PC-9 (cell line): ENCODE measurements at places on chromosomes 6 and 20. TPM values are rescaled to one million over a fixed set of nuclear protein-coding genes. Genes with fewer than 3 reads are reported as not detected.
A peak's percentile ranks its signal among the peaks of the same experiment; 100 is the strongest.

DNA sequence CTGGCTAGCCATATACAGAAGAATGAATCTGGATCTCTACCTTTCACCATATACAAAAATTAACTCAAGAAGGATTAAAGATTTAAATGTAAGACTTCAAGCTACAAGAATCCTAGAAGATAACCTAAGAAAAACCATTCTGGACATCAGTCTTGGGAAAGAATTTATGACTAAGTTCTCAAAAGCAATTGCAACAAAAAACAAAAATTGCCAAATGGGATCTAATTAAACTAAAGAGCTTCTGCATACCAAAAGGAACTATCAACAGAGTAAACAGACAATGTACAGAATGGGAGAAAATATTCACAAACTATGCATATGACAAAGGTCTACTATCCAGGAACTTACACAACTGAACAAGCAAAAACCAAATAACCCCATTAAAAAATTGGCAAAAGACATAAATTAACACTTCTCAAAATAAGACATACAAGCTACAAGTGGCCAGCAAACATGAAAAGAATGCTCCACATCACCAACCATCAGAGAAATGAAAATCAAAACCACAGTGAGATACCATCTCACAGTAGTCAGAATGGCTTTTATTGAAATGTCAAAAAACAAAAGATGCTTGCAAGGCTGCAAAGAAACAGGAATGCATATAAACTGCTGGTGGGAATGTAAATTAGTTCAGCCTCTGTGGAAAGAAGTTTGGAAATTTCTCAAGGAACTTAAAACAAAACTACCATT lies 66.8 kb upstream of the RSPO3 start:
- no peaks in the 10 kb centered on the region for H3K36me3 ChIP-seq
- H3K27me3 ChIP-seq: no peaks in the 10 kb centered on the region
- no peak overlapping the region for H3K27ac ChIP-seq
- H3K4me1 ChIP-seq: peaks cover 12% of the 10 kb centered on the region; the same call in 1 of the 2 replicates
- DNase-seq: no peak

GRCh38 chr6:14371530-14371929 lies 254.0 kb downstream of the CD83 start:
- H3K36me3 ChIP-seq: no peaks in the 10 kb centered on the region
- no peaks in the 10 kb centered on the region for H3K27me3 ChIP-seq
- H3K4me3 ChIP-seq: no peak overlapping the region
- no peak for DNase-seq
- H3K4me1 ChIP-seq: no peaks in the 10 kb centered on the region

DNA sequence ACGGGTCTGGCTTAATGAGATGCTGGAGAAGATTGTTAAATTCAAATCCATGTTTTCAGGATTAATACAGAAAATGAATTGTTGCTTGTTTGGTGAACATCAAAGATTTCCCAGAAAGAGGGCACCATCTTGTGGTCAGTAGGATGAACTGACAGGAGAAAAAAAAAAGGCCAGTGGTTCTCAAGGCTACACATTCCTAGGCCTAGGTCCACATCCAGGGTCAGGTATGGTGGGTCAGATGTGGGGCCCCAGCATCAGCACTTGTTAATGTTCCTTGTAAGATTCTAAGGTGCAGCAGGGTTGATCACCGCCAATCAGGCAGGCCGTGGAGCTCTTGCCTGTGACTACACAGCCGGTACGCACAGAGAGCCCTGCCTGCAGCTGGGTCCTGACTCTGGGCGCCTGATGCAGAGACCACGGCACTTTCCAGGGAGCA lies 34.0 kb upstream of the FOXO3 start:
- H3K4me1 ChIP-seq: no peaks in the 10 kb centered on the region
- H3K4me3 ChIP-seq: no peak overlapping the region
- H3K27me3 ChIP-seq: no peaks in the 10 kb centered on the region
- H3K36me3 ChIP-seq: no peaks in the 10 kb centered on the region
- no peak overlapping the region for H3K27ac ChIP-seq

GRCh38 chr6:11538052-11538818 lies 686 bp downstream of the TMEM170B start:
- no peaks in the 10 kb centered on the region for H3K27me3 ChIP-seq
- DNase-seq: peak; percentile 8
- peak overlapping the region; percentile 60 for H3K4me3 ChIP-seq
- no peaks in the 10 kb centered on the region for H3K36me3 ChIP-seq

- H3K27me3 ChIP-seq: no peaks in the 10 kb centered on the region
- H3K4me1 ChIP-seq: no peaks in the 10 kb centered on the region
- H3K27ac ChIP-seq: no peak overlapping the region
- no peak for DNase-seq
- H3K36me3 ChIP-seq: peaks cover 52% of the 10 kb centered on the region
- H3K4me3 ChIP-seq: no peak overlapping the region
Measured at GRCh38 chr6:17673543-17674254, 33.0 kb downstream of the NUP153 start.

DNA sequence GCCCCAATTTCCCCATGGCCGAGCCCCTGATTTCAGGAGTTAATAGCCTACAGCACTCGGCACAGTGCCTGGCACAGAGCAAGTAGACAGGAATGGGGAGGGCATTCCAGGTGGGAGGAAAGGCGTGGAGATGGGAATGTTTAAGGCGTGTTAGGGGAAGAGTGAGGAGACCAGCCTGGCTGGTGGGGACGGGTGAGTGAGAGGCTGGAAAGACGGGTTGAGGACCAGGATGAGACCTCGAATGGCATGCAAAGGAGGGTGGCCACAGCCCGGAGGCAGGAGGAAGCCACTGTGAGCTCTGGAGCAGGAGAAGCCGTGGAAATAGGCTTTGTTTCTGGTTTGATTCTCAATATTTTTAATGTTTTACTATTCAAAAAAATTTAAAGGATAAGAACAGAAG lies 49.5 kb downstream of the CEBPB start:
- H3K36me3 ChIP-seq: no peaks in the 10 kb centered on the region
- peak overlapping the region; percentile 59 for H3K27ac ChIP-seq
- peaks cover 96% of the 10 kb centered on the region for H3K4me1 ChIP-seq
- no peak overlapping the region; the same call in 1 of the 2 replicates for H3K4me3 ChIP-seq

GRCh38 chr6:33699739-33700138 lies 11.8 kb downstream of the UQCC2 start:
- H3K4me3 ChIP-seq: no peak overlapping the region
- H3K27me3 ChIP-seq: no peaks in the 10 kb centered on the region
- no peak overlapping the region for H3K27ac ChIP-seq
- H3K4me1 ChIP-seq: 0 out of 2 replicates have a peak, but pooled peaks cover 2% of the 10 kb centered on the region
- H3K36me3 ChIP-seq: peaks cover 15% of the 10 kb centered on the region
- no peak for DNase-seq

DNA sequence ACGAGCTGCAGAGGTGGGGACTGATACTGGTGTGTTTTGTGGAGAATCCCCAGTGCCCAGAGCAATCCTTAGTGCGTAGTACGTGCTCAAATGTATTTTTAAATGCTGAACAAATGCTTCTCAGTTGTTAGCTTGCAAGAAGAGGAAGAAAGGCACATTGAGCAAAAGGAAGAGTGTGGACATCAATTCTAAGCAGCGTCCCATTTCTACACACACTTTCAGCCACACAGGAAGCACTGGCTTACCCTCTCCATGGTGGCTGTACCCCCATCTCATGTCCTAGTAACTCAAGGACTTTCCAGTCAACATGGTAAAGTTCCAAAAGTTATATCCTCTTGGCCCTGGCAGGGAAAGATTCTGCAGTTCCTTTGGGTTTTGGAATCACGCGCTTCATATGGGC lies 98.8 kb upstream of the NXT1 start:
- DNase-seq: no peak
- H3K4me3 ChIP-seq: no peak overlapping the region
- H3K27me3 ChIP-seq: peaks cover 25% of the 10 kb centered on the region
- H3K4me1 ChIP-seq: no peaks in the 10 kb centered on the region
- H3K36me3 ChIP-seq: no peaks in the 10 kb centered on the region
- no peak overlapping the region for H3K27ac ChIP-seq

- H3K27me3 ChIP-seq: no peaks in the 10 kb centered on the region
- H3K27ac ChIP-seq: no peak overlapping the region
- H3K36me3 ChIP-seq: no peaks in the 10 kb centered on the region; the same call in 1 of the 2 replicates
- H3K4me3 ChIP-seq: no peak overlapping the region
- DNase-seq: no peak
Measured at GRCh38 chr6:169604076-169604475, 97.8 kb downstream of the WDR27 start.

DNA sequence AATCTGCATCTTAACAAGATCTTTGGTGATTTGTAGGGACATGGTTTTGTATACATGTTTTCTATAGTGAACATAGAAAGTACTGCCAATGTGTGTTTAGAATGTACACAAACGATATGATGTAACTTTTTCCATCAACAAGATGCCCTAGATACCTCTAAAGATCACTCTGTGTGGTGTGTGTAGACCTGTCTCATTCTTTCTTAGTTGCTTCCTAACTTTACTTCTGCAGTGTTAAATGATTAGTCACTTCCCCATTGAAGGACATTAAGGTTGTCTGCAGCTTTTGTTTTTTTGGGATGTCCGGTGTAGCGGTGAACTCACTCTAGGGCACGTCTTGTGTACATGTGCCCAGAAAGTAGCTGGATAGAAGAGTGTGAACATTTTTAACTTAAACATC lies 35.9 kb downstream of the CDYL start:
- no peak overlapping the region for H3K4me3 ChIP-seq
- H3K27ac ChIP-seq: no peak overlapping the region
- H3K4me1 ChIP-seq: no peaks in the 10 kb centered on the region

- no peak within 1 kb of the TSS for H3K27ac ChIP-seq
- no peak within 1 kb of the TSS for H3K4me3 ChIP-seq
- peak; percentile 68 for DNase-seq
- no peaks in the 10 kb centered on the region for H3K36me3 ChIP-seq
- no peaks in the 10 kb centered on the region for H3K27me3 ChIP-seq
Measured at GRCh38 chr20:36541227-36541767, at the start of gene MYL9. Gene MYL9, plus strand, starts transcription at chr20:36541519. Its CDS starts 3,366 bp downstream, at chr20:36544885.

GRCh38 chr6:106087548-106088325 lies 1.6 kb downstream of the PRDM1 start:
- H3K4me1 ChIP-seq: peaks cover 43% of the 10 kb centered on the region
- peak overlapping the region; percentile 78 for H3K4me3 ChIP-seq
- H3K27ac ChIP-seq: 0 out of 2 replicates have a peak overlapping the region, but pooled peaks have one; percentile 19
- peak; percentile 17 for DNase-seq
- H3K27me3 ChIP-seq: no peaks in the 10 kb centered on the region

GRCh38 chr6:79070206-79070825 lies 7.7 kb downstream of the PHIP start:
- DNase-seq: no peak
- H3K4me3 ChIP-seq: no peak overlapping the region
- no peak overlapping the region for H3K27ac ChIP-seq
- H3K36me3 ChIP-seq: peaks cover 6% of the 10 kb centered on the region; the same call in 1 of the 2 replicates

DNA sequence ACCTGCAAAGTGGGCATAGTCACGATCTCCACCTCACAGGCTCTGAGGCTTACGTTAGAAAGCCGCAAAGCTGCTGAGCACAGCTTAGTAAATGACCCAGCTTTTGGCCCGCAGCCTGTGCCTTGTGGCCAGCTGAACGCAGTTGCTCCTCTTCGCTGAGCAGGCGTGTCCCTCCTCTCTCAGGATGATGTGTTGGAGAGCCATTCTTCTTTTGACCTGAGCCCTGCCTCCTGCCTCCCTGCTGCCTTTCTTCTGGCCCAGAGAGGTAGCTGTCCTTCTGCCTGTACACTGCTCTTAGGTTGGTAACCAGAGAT lies 47.6 kb upstream of the MYL9 start:
- no peaks in the 10 kb centered on the region for H3K36me3 ChIP-seq
- H3K27ac ChIP-seq: no peak overlapping the region
- H3K27me3 ChIP-seq: no peaks in the 10 kb centered on the region

- no peaks in the 10 kb centered on the region for H3K27me3 ChIP-seq
- H3K4me3 ChIP-seq: no peak overlapping the region
- no peaks in the 10 kb centered on the region for H3K4me1 ChIP-seq
- H3K27ac ChIP-seq: no peak overlapping the region
- DNase-seq: no peak
Measured at GRCh38 chr6:54267798-54268197, 40.4 kb upstream of the TINAG start.

The EBF4 gene
- total RNA-seq: 4.9 and 5.1 TPM in 2 replicates

The HLA-DQA1 gene
- not detected in 2 replicates for total RNA-seq

The CASS4 gene
- 0.15 TPM in 1 of 2 replicates, not detected in the other for total RNA-seq

The NKAPL gene
- total RNA-seq: not detected in 2 replicates

The SLC26A8 gene
- total RNA-seq: not detected in 2 replicates
